NCI-H1436 treated with DMSO at 0.1 percent for 48 hours (cell line): ENCODE measurements at places on chromosomes 16 and 17.
A peak's percentile ranks its signal among the peaks of the same experiment; 100 is the strongest.

- DNase-seq = no peak
These were observed 38.2 kb downstream of the PSME3IP1 start for GRCh38 chr16:57147381-57148221.

DNA sequence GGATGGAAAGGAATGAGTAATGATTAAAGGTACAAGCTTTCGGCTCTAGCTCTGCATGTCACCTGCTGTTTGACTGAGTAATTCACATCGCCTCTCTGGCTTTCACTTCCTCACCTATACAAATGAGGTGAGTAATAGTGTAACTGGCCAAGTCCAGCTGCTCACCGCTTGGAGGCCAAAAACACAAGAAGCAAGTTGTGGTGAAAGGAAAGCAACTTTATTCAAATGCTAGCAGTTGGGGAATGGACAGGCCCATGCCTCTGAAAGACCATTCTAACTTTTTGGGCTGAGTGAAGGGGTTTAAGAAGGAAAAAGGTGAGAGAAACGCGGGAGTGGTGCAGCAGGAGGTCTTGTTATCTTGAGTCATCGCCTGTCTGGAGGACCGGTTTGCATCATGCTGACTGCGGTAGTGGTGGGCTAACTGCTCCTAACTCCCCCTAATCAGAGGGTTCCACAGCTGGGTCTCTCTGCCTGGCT is 45.7 kb upstream of the CSNK2A2 start:
- no peak for DNase-seq

GRCh38 chr17:36940313-36941264 is 3.3 kb downstream of the LHX1 start:
- DNase-seq = no peak

- no peak for DNase-seq
These were observed 1.4 kb upstream of the CYB561 start for GRCh38 chr17:63447471-63448009.

DNA sequence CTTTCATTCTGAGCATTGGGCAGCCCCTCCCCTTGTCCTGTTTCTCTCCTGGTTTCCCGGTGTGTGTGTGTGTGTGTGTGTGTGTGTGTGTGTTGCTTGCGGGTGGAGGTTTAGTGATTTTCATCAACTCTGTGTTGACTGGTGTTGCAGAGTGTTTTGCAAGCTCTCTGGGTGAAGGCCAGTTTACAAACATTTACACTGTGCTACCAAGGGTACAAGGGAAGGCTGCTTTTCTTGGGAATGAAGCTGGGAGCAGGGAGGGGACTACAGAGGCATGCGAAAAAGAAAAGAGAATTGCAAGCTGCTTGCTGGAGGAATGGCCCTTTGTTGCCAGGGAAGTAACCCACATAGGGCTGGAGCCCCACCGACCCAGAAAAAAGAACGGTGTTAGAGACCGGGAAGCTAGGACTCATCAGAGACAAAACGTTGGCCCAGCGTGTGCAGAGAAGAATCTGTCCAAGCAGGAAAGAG is 29.6 kb downstream of the HS3ST3B1 start:
- DNase-seq = no peak

- no peak for DNase-seq
These were observed 63.4 kb upstream of the CDH11 start for GRCh38 chr16:65185241-65185778.

DNA sequence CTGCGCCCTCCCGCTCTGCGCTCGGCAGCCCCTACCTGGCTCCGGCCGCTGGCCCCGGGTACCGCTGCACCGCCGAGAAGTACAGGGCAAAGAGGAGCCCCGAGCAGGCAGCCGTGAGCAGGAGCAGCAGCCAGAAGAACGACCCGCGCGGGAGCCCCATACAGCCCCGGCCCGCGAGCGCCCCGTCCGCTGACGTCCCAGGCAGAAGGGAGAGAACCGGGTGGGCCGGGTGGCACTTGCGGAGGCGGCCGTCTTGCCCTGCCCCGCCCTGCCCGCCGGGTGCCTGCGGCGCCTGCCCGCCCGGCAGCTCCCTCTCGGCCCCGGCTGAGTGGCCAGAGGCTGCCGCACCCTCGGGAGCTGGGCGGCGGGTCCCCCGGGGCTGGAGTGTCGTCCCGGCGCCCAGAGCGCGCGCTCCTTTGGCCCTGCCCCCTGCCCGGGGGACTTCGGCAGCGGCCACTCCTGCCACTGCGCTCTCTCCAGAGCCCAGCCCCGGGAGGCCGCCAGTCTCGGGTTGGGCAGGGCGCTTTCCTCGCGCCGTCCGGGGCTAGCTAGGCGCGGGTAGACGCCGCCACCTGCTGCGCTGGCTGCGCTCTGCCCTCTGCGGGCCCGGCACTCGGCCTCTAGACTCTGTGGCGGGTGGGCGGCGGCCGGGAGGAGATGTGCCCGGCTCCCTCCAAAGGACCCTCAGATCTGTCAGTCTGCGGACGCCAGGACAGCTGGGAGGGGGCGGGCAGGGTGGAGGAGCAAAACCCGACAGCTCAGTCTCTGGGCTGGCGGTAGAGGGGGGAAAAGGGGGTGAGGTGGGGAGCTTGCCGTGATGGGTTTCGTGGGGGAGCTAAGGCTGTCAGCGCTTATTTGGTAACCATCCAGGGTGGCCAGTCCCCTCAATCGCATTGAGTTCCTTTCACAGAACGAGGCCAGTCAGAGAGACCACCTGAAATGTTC is at the start of gene ST6GALNAC2:
Gene ST6GALNAC2, minus strand, starts transcription at position 212 of the 945 bp plus-strand sequence. Its CDS starts 52 bp downstream, at position 160.
- peak; percentile 20 for DNase-seq

DNA sequence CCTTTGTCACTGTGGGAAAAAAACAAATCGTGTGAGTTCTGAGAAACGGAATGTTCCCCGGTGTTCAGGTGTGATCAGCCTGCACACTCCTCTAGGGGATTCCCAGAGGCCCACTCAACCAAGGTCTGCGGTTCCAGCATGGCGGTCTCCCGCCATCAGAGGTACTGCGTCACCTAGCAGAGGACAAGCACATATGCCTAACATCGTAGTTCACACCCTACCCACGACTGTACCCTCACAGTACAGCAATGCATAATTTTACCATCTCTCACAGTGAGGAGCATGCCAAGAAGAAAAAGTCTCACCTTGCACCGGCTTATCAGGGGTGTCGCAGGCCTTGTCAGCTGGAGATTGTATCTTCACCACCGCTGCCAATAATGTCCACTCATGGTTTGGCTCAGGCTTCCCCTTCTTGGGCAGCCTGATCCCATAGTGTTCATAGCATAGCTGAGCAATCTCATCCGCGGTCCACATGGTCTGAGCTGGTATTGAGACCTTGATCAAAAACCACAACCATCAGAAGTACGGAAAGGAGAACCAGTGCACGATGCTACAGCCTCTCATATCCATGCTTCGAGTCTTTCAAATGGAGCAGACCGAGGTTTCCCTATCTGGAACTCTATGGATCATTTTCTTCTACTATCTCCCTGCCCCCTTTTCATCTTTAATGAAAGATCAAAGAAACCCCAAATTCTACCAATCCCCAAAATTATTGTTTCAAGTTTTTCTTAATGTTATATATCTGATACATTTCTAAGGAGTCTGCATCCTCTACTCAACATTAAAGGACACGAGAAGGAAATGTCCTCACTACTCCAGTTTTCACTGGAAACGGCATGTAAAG is 2.5 kb downstream of the ADAT1 start:
- DNase-seq = no peak

DNA sequence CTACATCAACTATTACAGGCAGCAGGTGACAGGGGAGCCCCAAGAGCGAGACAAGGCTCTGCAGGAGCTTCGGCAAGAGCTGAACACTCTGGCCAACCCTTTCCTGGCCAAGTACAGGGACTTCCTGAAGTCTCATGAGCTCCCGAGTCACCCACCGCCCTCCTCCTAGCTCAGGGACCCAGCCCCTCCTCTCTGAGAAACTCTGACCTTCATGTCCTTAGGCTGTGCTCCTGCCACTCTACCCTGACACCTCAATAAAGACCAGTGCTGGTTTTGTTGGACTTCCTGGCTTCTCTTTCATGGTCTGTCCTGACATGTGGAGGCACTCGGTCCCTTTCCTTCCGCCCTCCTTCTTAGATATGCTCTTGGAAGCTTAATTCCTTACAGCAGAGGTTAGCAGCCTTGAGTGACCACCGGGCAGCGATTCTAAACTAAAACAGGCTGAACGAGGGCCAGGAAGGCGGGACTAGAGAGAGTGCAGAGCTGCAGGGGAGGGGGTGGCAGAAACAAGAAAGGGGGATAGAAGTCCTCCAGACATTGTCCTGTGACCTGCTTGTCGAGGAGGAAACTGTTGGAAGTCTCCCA is 915 bp downstream of the AHSP start:
- DNase-seq = no peak

DNA sequence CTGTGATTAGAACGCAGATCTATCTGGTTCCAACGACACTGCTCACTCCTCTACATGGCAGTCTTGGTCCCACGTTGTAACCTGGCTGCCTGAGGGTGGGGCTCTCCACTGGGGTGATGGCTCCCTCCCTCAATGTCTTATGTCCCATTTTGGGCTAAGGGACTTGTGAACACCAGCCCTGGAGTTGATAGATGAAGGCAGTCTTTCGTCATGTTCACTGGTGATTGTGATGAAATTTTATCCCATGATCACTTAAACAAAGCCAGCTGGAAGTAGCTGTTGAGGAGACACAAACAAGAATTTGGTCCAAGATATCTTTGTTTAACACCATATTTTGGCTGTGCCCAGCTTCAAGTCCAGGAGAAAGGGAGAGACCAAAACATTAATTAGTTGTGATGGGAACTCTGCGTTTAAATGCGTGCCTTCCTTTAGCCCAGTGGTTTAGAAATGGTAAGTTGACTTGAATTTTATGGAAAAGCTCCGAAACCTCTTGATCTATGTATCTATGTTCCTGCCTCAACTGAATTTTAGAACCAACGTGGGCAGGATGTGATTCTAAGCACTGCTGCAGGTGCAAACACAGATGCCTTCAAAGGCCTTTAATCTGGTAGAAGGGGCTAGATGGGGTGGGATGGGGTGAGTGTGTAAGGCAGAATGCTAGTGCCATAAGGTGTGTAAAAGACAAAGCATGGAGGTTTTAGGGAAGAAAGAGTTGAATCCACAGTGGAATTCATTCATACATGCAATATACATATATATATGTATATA is 186.8 kb upstream of the IRX3 start:
- no peak for DNase-seq

GRCh38 chr17:49316889-49317675 is 45.0 kb downstream of the ZNF652 start:
- no peak for DNase-seq

- DNase-seq = no peak
These were observed 41.5 kb downstream of the RPTOR start for GRCh38 chr17:80585890-80586845.

GRCh38 chr17:66673668-66674276 is 161.1 kb upstream of the CACNG5 start:
- DNase-seq = no peak

- DNase-seq = no peak
These were observed 8.7 kb downstream of the CCDC47 start for GRCh38 chr17:63764716-63765115.

DNA sequence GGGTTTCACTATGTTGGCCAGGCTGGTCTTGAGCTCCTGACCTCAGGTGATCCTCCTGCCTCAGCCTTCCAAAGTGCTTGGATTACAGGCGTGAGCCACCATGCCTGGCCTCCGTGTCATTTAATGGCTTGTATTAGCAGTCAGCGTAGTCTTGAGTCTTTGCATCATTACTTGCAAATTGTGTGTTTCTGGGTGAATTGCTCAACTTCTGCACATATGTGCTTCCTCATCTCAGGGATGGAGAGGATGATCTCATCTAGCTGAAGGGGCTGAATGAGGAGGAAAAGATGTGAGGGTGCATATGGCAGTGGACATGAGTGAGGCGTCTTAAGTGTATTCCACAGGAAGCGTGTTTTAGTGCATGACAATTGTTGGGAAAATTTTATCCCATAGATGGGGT is 155.8 kb downstream of the SNX29 start:
- no peak for DNase-seq

DNA sequence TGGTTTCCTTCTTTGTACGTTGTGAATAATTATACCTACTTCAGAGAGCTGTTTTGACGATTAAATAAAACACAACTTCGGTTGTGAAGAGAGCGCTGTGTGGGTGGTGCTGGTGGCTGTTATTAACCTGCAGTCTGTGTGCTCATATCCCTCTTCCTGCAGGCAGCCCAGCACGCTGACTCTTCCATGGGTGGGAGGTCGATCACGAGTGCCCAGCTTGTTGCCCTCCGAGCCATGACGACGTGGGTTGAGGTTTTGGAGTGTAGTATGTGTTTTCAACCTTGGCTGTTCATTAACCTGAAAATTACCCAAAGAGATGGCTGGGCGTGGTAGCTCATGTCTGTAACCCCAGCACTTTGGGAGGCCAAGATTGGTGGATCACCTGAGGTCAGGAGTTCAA is 11.3 kb upstream of the GCSH start:
- no peak for DNase-seq

DNA sequence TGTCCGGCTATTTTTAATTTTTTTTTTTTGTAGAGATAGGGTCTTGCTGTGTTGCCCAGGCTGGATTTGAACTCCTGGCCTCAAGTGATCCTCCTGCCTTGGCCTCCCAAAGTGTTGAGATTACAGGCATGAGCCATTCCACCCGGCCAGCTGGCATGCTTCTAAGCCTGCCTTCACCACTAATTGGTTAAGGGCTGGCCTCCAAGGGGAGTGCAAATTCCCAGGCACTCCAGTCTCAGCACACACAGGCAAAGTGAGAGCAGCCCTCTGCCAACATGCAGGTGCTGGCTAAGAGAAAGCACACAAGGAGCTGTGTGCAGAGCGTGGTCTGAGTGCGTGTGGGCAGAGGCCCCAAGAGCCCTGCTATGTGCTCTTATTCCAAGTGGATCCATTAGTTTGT is 149.8 kb upstream of the HS3ST2 start:
- no peak for DNase-seq

DNA sequence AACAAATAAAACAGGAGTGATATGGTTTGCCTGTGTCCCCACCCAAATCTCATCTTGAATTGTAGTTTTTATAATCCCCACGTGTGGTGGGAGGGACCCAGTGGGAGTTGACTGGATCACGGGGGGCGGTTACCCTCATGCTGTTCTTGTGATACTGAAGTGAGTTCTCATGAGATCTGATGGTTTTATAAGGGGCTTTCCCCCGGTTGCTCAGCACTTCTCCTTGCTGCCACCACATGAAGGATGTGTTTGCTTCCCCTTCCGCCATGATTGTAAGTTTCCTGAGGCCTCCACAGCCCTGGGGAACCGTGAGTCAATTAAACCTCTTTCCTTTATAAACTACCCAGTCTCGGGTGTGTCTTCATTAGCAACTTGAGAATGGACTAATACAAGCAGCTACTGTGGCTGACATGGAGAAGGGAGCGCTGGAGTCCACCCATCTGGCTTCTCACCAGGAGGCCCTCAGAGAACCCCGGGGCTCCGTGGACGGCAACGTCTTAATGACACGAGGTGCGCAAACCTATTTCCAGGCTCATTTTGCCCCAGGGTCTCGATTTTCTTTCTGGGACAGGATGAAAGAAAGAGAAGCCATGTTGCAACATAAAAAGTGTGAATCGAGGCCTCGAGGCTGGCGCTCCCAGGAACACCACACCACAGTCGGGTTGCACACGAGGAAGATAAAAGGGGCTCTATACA is 129.5 kb downstream of the DYNLRB2 start:
- no peak for DNase-seq

GRCh38 chr16:48280546-48280945 is 33.2 kb upstream of the ABCC11 start:
- no peak for DNase-seq

- no peak for DNase-seq
These were observed 196.9 kb upstream of the CDH11 start for GRCh38 chr16:65318590-65319257.
